ENCODE measurements at places on chromosomes 4 and X. TPM values are rescaled to one million over a fixed set of nuclear protein-coding genes. Genes with fewer than 3 reads are reported as not detected.

GRCh38 chr4:36081185-36081584 is 163.1 kb downstream of the ARAP2 start:
- ATAC-seq, result no peak

GRCh38 chr4:114005569-114006442 is 26.4 kb upstream of the ARSJ start:
- ATAC-seq, result peak; percentile 57

GRCh38 chr4:157045507-157046127 is 30.3 kb upstream of the GLRB start:
- ATAC-seq, result peak; percentile 79

- ATAC-seq, result no peak
Measured at GRCh38 chr4:8850830-8851188, 20.8 kb downstream of the HMX1 start.

DNA sequence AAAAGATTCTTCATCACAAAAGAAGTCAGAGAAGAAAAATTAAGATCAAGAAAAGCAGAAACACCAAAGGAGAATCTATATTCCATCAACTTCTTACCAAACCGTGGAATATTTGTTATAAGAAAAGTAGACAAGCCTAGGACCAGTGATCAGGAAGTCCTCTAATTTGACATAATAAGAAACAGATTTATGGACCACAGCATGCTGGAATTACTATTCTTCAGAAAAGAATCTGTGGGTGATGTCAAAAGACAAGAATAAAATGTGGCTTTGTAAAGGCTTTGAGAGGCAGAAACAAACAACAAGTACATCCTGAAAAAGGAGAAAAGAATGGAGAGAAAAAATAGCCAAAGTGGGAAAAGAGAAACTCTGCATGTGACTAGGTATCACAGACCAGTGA is 123.3 kb downstream of the SLC10A7 start:
- ATAC-seq, result no peak

GRCh38 chr4:165662341-165662740 is 210.7 kb upstream of the TLL1 start:
- ATAC-seq, result no peak

GRCh38 chrX:43002526-43003203 is 224.7 kb upstream of the PPP1R2C start:
- ATAC-seq, result no peak

DNA sequence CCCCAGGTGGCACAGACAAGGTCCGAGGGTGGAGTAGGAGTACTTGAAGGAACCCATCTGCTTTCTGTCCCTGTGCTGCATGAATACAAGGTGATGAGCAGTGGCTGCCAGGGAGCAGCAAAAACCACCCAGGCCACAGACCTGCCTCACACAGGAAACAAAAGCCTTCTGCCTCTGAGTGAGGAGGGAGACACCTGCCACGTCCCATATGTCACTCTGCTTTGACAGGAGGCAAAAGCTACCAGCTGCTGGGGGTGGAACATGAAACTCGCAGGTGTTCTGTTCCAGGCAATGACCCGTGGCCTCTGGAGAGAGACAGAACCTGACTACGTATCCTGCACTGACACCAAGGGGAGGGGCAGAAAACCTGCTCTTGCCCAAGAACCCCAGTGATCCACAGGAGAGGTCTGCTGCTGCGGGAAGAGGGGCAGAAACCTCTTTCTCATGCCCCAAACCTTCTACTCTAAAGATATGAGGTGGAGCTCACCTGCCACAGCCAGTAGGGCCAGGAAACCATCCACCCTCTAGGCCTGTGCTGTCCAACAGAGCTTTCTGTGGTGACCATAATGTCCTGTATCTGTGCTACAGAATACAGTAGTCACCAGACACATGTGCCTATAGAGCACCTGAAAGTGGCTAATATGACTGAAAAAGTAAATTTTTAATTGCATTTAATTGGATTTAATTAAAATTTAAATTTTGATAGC is 172.9 kb downstream of the PRDM5 start:
- no peak for ATAC-seq

DNA sequence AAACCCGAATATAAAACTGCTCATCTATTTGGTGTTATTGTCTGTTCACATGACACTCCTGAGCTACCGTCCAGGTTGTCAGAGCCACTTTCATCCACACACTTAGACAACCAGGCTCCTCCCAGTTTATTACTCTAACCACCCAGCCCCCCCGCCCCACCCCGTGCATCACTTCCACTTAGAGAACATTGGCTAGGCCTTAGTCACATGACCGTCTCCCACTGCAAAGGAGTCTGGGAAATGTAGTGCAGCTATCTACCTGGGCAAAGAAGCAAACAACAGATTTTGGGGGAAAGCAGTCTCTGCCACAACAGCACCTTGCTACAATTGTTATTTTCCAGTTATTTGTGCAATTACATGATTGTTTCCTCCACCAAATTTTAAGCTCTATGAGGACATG is 57.6 kb upstream of the RBPJ start:
- ATAC-seq, result no peak

DNA sequence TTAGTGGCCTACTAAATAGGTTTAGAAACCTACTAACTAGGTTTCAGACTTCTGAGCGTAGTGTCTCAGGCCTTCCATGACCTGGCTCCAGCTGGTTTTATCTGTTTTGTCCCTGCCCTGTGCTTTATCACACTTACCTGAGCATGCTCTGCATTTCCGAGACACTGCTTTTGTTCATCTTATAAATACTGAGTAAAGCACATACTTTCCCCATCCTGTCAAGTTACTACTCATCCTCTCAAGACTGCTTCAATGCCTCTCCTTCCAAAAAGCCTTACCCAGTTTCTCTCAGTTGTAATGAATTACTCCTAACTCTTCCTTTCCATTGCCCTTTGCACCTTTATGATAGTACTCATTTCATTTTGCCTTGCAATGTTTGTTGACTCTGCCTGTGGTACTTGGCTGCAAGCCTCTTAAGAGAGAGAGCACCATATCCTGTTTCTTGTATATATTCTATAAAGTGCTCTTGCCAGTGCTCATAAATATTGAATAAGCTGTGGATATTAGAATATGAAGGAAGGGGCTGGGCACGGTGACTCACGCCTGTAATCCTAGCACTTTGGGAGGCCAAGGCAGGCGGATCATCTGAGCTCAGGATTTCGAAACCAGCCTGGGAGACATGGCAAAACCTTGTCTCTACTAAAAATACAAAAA is 34.4 kb downstream of the SLAIN2 start:
- peak; percentile 92 for ATAC-seq

DNA sequence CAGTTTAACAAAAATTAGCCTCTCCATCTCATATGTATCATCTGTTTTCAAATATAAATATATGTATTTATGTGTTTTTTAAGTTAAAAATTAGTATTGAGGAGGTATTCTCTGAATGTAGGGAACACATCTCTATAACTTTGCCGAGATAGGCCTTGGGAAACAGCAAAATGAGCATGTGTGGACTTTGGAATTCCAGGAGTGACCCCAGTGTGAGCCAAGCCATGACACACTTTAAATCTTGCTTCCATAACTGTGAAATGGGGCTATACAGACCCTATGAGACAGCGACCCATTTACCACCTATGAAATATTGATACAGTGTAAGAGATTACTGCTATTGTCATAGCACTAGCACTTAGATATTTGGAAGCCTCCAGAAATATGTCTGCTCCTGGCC is 58.8 kb downstream of the FRMPD4 start:
- no peak for ATAC-seq

GRCh38 chr4:20983763-20984575 is 283.7 kb downstream of the PACRGL start:
- no peak for ATAC-seq

GRCh38 chr4:56772134-56772533 is 49.4 kb downstream of the SPINK2 start:
- ATAC-seq, result no peak

- ATAC-seq, result peak; percentile 88
Measured at GRCh38 chrX:120269373-120270035, 18.9 kb downstream of the ZBTB33 start.

- no peak for ATAC-seq
Measured at GRCh38 chr4:121943941-121944340, 7.9 kb downstream of the TRPC3 start.

- ATAC-seq, result no peak
Measured at GRCh38 chr4:16864199-16864598, 34.2 kb downstream of the LDB2 start.

DNA sequence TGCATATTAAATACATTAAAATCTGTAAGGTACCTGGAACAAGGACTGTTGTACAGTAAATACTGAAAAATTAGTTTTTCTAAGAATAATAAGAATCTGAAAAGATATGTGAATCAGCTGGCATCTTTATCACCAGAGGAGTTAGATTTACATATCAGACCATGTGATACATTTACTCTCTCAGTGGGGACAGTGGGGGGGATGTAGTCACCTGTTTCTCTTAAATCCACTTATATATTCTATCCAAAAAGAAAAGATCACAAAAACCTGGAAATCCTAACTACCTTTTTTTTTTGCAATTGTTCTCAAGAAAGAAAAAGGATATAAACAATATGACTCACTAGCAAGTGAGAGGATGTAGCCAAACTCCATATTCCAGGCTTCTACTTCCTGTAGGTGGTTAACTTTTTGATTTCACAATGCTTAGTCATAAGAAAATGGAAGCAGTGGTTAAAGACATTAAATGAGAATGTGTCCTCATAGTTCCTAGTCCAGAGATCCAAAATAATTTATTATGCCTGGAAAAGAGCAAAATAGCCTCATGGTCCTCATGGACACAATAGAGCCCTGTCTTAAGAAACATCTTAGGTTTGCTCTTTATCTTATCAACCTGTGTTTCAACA is 22.5 kb upstream of the MYOZ2 start:
- peak; percentile 94 for ATAC-seq

- peak; percentile 95 for ATAC-seq
Measured at GRCh38 chr4:55345980-55346850, at the start of gene SRD5A3. Gene SRD5A3 (plus strand): TSS chr4:55346242. CDS start chr4:55346337, 95 bp downstream.

DNA sequence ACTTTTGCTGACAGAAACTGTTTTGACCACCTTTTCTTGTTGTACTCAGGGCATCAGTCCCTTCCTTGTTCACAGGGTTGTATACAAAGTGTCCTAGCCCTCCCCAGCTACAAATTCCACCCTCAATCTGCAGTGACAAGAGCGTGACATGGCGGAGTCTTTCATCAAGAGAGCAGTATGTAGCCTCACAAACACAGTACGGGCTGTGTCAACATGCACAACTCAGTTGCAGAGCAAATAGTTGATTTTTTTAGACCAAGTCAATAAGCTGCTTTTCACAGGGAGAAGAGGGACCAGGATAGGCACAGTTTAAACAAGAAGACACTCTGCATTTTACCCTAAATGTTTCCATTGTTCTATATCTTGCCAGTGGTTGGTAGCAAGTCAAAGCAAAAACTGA is 8.6 kb upstream of the HS6ST2 start:
- no peak for ATAC-seq

GRCh38 chr4:134463771-134464170 is 262.2 kb upstream of the PABPC4L start:
- no peak for ATAC-seq

DNA sequence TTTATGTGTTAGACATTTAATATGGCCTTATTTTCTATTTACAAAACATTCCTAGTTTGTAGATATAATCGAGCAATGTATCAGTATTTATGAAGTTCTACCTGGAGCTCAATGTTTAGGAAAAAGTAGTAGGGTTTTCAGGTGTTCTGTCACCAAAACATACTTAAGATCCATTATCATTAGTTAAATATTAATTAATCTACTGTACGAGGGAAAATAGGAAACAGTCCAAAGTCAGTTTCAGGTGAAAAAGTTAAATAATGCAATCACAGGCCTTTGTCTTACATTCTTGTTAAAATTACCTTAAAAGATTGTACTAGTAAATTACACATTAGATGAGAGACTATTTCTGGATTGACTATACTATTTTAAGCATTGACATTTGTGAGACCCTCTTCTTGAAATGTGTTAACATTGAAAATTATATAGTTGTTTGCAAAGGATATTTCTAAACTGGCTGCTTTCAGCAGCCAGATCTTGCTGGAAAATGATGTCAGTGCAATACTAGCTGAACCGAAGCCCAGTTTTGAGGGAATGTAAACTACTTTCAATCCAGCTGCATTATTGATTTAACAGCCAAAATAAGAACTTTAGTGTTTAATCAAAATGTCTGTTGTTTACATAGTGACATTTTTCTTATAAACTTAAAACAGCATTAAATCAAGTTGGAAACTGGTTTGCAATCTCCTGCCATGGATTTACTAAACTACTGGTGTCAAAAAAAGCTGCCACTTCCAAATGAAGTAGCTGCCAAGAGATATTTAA is 19.3 kb downstream of the GUCY1B1 start:
- no peak for ATAC-seq

DNA sequence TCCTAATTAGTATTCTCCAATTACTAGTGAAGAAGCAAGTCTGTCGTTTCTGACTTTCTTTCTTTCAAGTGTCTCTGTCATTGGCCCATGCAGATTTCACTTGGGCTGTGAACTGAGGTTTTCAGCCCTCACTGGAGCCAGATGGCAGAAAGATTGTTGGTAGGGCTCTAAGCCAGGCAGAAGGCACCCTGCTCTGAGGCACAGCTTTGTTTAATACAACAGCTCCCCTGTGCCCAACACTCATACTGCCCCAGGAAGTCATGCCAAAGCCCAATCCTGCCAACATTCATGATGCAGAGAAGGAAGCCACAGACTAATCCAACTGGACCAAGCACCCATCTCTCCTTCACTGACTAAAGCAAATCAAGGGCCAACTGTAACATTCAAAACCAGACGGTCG is 117.1 kb upstream of the FRG1 start:
- no peak for ATAC-seq

GRCh38 chrX:108439426-108439942 is at the start of gene COL4A5:
Gene COL4A5 (plus strand): TSS chrX:108439838. CDS start chrX:108440126, 288 bp downstream.
- peak; percentile 81 for ATAC-seq

Gene KLF8
- total RNA-seq, result 23.2 TPM

Gene SOD3
- total RNA-seq, result 3.4 TPM

Gene CT45A5
- total RNA-seq, result not detected

Gene CT83
- total RNA-seq, result not detected

Gene HSD17B13
- total RNA-seq, result not detected

Gene RNF212
- 1.4 TPM for total RNA-seq

Gene TMEM187
- 5.1 TPM for total RNA-seq

Gene TBCK
- 21.6 TPM for total RNA-seq

Gene NPNT
- 17.5 TPM for total RNA-seq

Gene COX7B
- total RNA-seq, result 359 TPM

Gene NAT8L
- 0.04 TPM for total RNA-seq

Gene ZNF827
- total RNA-seq, result 4.9 TPM

Gene INTS6L
- 5.3 TPM for total RNA-seq

Gene MAGEA1
- total RNA-seq, result not detected

Gene PHOX2B
- not detected for total RNA-seq

Gene SEC24B
- 23.1 TPM for total RNA-seq

Gene PNMA6A
- total RNA-seq, result 0.12 TPM

Gene STARD8
- total RNA-seq, result 0.96 TPM

Gene MAGEC3
- total RNA-seq, result not detected

Gene FDCSP
- total RNA-seq, result 53.0 TPM

Measured in esophagus mucosa (tissue), 1 donor.